Mesenteric fat pad (tissue), 1 donor: ENCODE measurements at places on chromosomes 5 and 9. TPM values are rescaled to one million over a fixed set of nuclear protein-coding genes. Genes with fewer than 3 reads are reported as not detected.

The SLC6A19 gene
- 0.32 TPM for total RNA-seq

The PCA3 gene
- total RNA-seq: not detected

The OR1L4 gene
- total RNA-seq: not detected

The PCDHGB5 gene
- total RNA-seq: 5.9 TPM

The PRRX2 gene
- total RNA-seq: 8.5 TPM

The RLN2 gene
- total RNA-seq: not detected

The PCBD2 gene
- 10.7 TPM for total RNA-seq

The BTNL3 gene
- 0.29 TPM for total RNA-seq

The ESM1 gene
- total RNA-seq: not detected

The TMEM252 gene
- total RNA-seq: not detected

The IFNK gene
- total RNA-seq: not detected

The SAXO1 gene
- total RNA-seq: not detected

The TAF11L10 gene
- not detected for total RNA-seq

The ITGA1 gene
- total RNA-seq: 62.3 TPM

The CNTNAP3 gene
- 7.9 TPM for total RNA-seq

The OGN gene
- 9.4 TPM for total RNA-seq

The AKNA gene
- 44.9 TPM for total RNA-seq

The LRRC26 gene
- total RNA-seq: not detected

The PCDHB16 gene
- total RNA-seq: 1.6 TPM

The RASGEF1C gene
- not detected for total RNA-seq

The SCGB3A1 gene
- 0.71 TPM for total RNA-seq

The GCNT4 gene
- 1.00 TPM for total RNA-seq

The SPATA6L gene
- 5.4 TPM for total RNA-seq

The CNTFR gene
- total RNA-seq: 116 TPM

The CNTNAP3B gene
- 20.1 TPM for total RNA-seq

The MSX2 gene
- 1.8 TPM for total RNA-seq

The BARX1 gene
- not detected for total RNA-seq

The CRHBP gene
- 4.9 TPM for total RNA-seq

The PCDHGA8 gene
- total RNA-seq: 0.87 TPM

The AIF1L gene
- total RNA-seq: 57.2 TPM

The SLC36A3 gene
- total RNA-seq: not detected

The TMEM174 gene
- total RNA-seq: not detected

The TDRD7 gene
- 15.1 TPM for total RNA-seq

The BASP1 gene
- total RNA-seq: 46.9 TPM

The SCGB3A2 gene
- not detected for total RNA-seq
